Lower lobe of right lung (tissue), 2 donors: ENCODE measurements at places on chromosomes 7 and 10. TPM values are rescaled to one million over a fixed set of nuclear protein-coding genes. Genes with fewer than 3 reads are reported as not detected.

GRCh38 chr10:61974601-61975390, 73.3 kb downstream of the ARID5B start:
- H3K27me3 ChIP-seq: no peaks in the 10 kb centered on the region
- no peak for DNase-seq
- no peaks in the 10 kb centered on the region for H3K36me3 ChIP-seq
- H3K4me3 ChIP-seq: no peak overlapping the region

GRCh38 chr7:100171840-100172239, 3.4 kb upstream of the GAL3ST4 start:
- no peak for DNase-seq
- H3K4me1 ChIP-seq: peaks cover 37% of the 10 kb centered on the region
- peak overlapping the region; percentile 45 for H3K4me3 ChIP-seq
- no peak overlapping the region for H3K27ac ChIP-seq
- peaks cover 26% of the 10 kb centered on the region for H3K27me3 ChIP-seq

DNA sequence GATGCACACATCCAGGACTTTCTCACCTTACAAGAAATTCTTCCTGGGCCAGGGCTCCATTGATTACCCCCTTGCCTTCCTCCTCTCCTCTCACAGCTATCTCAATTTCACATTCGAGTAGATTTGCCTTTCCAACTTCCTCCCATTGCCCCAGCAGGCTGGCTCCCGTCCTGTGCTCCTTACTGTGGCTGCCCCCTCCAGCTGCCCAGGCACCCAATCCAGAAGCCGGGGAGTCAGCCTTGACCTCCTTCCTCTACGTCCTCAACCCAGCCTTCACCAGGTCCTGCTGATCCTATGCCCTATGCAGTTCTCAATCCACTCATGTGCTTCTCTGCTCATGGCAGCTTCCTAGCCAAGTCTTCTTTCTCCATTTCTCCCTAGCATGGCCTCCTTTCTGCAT, 85.7 kb upstream of the GPR26 start:
- DNase-seq: no peak
- H3K27me3 ChIP-seq: peaks cover 49% of the 10 kb centered on the region
- H3K4me3 ChIP-seq: no peak overlapping the region
- no peak overlapping the region for H3K27ac ChIP-seq

DNA sequence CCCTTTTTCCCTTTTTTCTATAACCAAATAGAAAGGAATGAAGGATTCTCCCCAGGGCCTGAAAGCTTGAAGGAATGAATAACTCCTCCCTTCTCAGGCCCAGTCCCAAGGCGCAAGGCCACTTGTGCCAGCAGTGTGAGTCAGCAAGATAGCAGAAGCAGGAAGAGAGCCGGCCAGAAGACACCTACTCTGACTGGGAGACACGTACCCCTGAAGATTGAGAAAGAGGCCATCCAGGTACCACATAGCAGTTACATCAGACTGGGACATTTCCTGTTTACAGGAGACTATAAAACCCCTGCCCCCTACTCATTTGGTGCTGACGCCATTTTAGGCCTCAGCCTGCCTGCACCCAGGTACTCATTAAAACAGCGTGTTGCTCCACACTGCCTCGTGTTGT, 65.5 kb downstream of the LRRC17 start:
- H3K27ac ChIP-seq: no peak overlapping the region
- H3K4me3 ChIP-seq: no peak overlapping the region
- DNase-seq: no peak
- H3K4me1 ChIP-seq: no peaks in the 10 kb centered on the region

- no peaks in the 10 kb centered on the region for H3K27me3 ChIP-seq
- H3K4me1 ChIP-seq: no peaks in the 10 kb centered on the region
- no peak overlapping the region for H3K4me3 ChIP-seq
- no peaks in the 10 kb centered on the region for H3K36me3 ChIP-seq
Measured at GRCh38 chr10:56370217-56371113, 9.4 kb upstream of the ZWINT start.

- no peak for DNase-seq
- H3K36me3 ChIP-seq: no peaks in the 10 kb centered on the region
- H3K27ac ChIP-seq: no peak overlapping the region
- no peaks in the 10 kb centered on the region for H3K4me1 ChIP-seq
- no peak overlapping the region for H3K4me3 ChIP-seq
Measured at GRCh38 chr10:125629758-125630376, 53.1 kb downstream of the TEX36 start.

DNA sequence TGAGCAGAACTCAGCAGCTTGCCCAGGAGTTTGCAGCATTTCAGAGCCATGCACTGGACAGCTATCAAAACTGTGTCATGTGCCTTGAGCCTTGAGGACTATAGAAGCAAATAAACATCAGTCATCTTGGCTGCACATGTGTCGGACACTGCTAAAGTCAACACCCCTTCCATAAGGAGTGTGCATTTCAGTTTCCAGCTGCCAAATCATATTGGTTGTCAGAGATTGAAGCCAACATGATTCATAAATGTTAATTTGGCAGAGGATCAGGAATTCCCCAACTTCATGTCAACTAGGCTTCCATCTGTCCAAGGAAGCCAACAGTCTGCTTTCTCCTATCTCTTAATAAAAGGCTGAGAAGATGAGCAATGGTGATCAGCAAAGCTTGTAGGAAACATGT, 32.8 kb downstream of the SLC16A12 start:
- H3K4me1 ChIP-seq: no peaks in the 10 kb centered on the region
- H3K27me3 ChIP-seq: no peaks in the 10 kb centered on the region
- H3K36me3 ChIP-seq: no peaks in the 10 kb centered on the region
- no peak overlapping the region for H3K27ac ChIP-seq
- no peak for DNase-seq
- H3K4me3 ChIP-seq: no peak overlapping the region

DNA sequence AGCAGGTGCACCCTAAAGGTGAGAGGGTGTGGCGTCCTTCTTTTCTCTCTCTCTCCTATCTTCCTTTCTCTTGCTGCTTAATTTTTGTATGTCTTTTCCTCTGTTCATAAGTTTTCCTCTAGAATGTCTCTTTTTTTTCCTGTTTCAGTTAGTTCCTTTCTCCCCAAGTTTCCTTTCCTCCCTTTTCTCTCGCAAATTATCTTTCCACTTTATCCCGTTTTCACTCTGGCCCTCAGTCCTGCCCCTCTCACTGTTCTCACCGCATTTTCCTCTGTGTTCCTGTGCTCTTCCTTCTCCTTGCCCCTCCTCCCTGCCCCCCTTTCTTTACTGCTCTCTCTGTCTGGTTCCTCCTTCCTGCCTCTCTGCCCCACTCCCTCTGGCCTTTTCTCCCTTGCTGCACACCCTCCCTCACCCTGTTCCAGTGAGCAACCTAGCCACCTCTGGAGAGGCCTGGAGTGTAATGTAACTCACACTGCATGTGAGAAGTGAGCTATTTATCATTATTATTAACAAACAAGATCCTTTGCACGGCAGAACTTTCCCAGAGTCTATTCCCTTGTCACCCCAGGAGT, 158.5 kb downstream of the C10orf105 start:
- no peaks in the 10 kb centered on the region for H3K36me3 ChIP-seq
- no peak overlapping the region for H3K4me3 ChIP-seq
- no peak for DNase-seq
- H3K27ac ChIP-seq: no peak overlapping the region
- H3K4me1 ChIP-seq: no peaks in the 10 kb centered on the region

- peaks cover 28% of the 10 kb centered on the region for H3K4me1 ChIP-seq
- DNase-seq: no peak
- H3K27ac ChIP-seq: no peak overlapping the region
Measured at GRCh38 chr7:36564489-36564888, 159.8 kb downstream of the AOAH start.

GRCh38 chr7:12637819-12638592, 49.4 kb upstream of the ARL4A start:
- no peaks in the 10 kb centered on the region for H3K36me3 ChIP-seq
- H3K4me3 ChIP-seq: no peak overlapping the region
- DNase-seq: no peak
- peaks cover 5% of the 10 kb centered on the region for H3K4me1 ChIP-seq

DNA sequence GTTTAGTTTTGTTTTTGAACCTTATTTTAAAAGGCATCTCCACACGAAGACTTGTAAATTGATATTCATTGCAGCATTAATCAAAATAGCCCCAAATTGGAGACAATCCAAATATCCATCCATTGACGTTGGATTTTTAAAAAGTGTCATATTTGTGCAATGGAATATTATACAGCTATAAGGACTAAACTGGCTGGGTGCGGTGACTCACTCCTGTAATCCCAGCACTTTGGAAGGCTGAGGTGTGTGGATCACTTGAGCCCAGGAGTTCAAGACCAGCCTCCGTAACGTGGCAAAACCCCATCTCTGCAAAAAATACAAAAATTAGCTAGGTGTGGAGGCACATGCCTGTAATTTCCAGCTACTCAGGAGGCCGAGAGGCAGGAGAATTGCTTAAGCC, 35.1 kb downstream of the XRCC2 start:
- no peaks in the 10 kb centered on the region for H3K36me3 ChIP-seq
- H3K27me3 ChIP-seq: no peaks in the 10 kb centered on the region
- H3K4me3 ChIP-seq: no peak overlapping the region
- H3K4me1 ChIP-seq: no peaks in the 10 kb centered on the region

DNA sequence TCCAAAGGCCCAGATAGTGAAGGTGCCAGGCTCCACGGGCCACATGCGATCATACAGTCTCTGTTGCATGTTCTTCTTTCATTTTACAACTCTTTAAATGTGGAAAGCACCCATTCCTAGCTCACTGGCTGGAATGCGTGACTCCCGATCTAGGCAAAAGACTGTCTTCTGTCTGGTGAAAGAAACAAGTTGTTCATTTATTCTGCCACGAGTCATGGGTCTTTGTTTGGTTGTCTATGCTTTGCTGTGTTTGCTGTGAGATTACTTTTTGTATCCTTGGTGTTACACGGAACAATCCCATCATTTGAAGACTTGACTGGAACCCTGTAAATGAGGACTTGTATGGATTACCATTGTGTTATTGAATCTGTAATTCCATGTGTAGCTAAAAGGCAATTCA, 41.9 kb downstream of the NPVF start:
- DNase-seq: no peak
- no peaks in the 10 kb centered on the region for H3K27me3 ChIP-seq
- no peaks in the 10 kb centered on the region for H3K4me1 ChIP-seq
- H3K36me3 ChIP-seq: no peaks in the 10 kb centered on the region

DNA sequence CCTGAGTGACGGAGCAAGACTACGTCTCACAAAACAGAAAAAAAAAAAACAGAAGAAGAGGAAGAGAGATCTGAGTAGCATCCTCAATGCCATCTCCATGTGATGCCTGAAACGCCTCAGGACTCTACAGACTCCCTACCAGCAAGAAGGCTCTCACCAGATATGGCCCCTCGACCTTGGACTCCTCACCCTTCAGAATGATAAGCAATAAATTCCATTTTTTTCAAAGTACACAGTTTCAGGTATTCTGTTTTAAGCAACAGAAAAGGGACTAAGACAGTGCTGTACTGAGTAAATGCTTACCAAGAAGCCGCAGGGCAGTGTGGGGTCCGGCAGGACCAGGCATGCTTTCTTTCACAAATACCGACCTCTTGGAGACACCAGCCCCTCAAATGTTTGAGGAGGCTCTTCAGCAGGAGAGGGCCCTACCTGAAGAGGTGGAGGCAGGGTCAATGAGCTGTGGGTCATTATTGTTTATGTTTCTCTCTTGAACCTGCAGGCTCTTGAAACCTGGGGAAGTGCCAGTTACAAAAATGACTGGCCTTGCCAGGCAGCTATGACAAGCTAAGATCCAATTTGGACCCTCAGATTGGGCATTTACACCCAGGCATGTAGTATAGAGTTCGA, 204.1 kb upstream of the LYZL1 start:
- no peaks in the 10 kb centered on the region for H3K27me3 ChIP-seq
- no peak overlapping the region for H3K27ac ChIP-seq
- no peak overlapping the region for H3K4me3 ChIP-seq
- DNase-seq: no peak
- no peaks in the 10 kb centered on the region for H3K36me3 ChIP-seq
- H3K4me1 ChIP-seq: no peaks in the 10 kb centered on the region

GRCh38 chr10:33422471-33423153, 88.1 kb upstream of the NRP1 start:
- H3K27me3 ChIP-seq: no peaks in the 10 kb centered on the region
- H3K36me3 ChIP-seq: no peaks in the 10 kb centered on the region
- H3K4me1 ChIP-seq: no peaks in the 10 kb centered on the region

DNA sequence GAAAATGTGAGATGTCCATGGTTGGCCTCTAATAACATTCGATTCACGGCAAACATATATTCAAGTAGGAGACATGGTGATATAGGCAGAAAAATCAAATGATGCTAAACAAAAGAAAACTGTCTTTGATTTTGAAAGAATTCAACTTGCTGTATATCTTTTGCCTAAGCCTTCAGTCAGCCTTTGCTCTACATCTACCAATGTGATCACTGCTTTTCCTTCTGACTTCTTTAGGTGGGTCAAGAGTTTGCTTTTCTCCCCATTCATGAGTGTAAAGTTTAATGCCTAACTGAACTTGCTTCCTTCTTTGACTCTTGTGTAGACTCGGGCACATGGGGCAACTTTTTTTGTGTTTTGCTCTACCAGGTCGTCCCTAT, 417 bp upstream of the HIF1AN start:
- no peaks in the 10 kb centered on the region for H3K27me3 ChIP-seq
- H3K27ac ChIP-seq: peak overlapping the region; percentile 67
- H3K4me3 ChIP-seq: peak overlapping the region; percentile 88
- no peak for DNase-seq

GRCh38 chr7:44104860-44105771, 971 bp downstream of the AEBP1 start:
- H3K4me3 ChIP-seq: peak overlapping the region; percentile 59
- peaks cover 20% of the 10 kb centered on the region for H3K27me3 ChIP-seq
- no peak for DNase-seq
- H3K36me3 ChIP-seq: peaks cover 30% of the 10 kb centered on the region

GRCh38 chr7:134811765-134812164, 32.3 kb downstream of the CALD1 start:
- H3K4me1 ChIP-seq: peaks cover 30% of the 10 kb centered on the region
- H3K27me3 ChIP-seq: no peaks in the 10 kb centered on the region
- H3K4me3 ChIP-seq: no peak overlapping the region
- H3K27ac ChIP-seq: peak overlapping the region; percentile 9
- H3K36me3 ChIP-seq: no peaks in the 10 kb centered on the region
- no peak for DNase-seq

DNA sequence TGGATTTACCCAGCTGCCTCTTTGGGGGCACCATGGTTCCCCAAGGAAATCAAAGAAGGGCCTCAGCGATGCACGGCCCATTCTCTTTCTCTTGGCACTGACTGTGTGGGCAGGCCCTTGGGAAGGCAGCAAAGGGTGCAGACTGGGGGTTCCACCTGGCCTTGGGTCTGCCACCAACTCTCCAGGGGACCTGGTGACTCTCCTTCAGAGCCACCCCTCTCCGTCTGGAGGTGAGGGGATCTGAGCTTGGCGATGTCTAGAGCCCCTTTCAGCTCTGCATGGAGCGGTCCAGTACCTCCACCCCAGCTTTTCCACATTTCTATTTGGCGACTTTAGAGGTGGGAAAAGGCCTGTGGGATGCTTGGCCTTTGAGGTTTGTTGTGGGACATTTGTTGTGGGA, 69.1 kb downstream of the C10orf120 start:
- H3K4me3 ChIP-seq: no peak overlapping the region
- no peaks in the 10 kb centered on the region for H3K4me1 ChIP-seq
- H3K27me3 ChIP-seq: no peaks in the 10 kb centered on the region
- H3K36me3 ChIP-seq: no peaks in the 10 kb centered on the region
- no peak for DNase-seq
- H3K27ac ChIP-seq: no peak overlapping the region

GRCh38 chr10:108662975-108663374, 1260.3 kb downstream of the XPNPEP1 start:
- H3K36me3 ChIP-seq: no peaks in the 10 kb centered on the region
- DNase-seq: no peak
- H3K27ac ChIP-seq: no peak overlapping the region

C7orf25 gene
- total RNA-seq: 7.8 TPM

OPN1SW gene
- not detected for total RNA-seq

CLRN3 gene
- not detected for total RNA-seq

SLIT1 gene
- 0.41 TPM for total RNA-seq

PHF14 gene
- 27.9 TPM for total RNA-seq

ICA1 gene
- 19.5 TPM for total RNA-seq

CXCL12 gene
- total RNA-seq: 73.8 TPM

SLC26A3 gene
- not detected for total RNA-seq

KMT2E gene
- total RNA-seq: 88.2 TPM
